Jurkat, Clone E6-1 (cell line): ENCODE measurements at places on chromosomes 3 and 15.
A peak's percentile ranks its signal among the peaks of the same experiment; 100 is the strongest.

- no peak for DNase-seq
Measured at GRCh38 chr15:40010686-40011085, 28.3 kb downstream of the SRP14 start.

DNA sequence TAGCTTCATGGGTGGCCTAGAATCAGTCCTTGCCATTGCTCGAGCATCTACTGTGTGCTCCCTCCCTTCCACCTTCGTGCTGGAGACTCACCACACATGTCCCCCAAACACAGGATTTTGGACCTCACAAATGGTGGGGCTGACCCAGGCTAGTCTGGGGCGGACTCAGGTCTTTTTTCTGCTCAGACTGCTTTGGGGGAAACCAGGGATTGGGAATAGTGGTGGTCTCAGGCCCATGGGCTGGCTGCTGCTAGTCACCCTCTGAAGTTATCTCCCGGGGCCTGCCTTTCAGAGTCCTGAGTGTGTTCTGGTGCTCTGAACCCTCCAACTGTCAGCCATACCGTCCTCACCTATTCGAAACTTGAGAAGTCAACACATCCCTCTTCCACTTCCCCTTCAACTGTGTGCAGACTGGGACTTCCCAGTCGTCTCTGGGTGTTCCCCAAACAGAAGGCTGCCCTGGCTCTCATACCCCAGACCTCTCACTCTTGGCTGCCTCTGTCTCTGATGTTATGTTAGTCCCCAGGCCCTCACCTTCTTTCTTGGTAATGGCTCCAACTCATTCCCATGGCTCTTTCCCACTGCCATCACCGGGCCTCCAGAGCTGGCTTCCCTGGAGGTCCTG, 46.0 kb downstream of the PPCDC start:
- no peak for DNase-seq

DNA sequence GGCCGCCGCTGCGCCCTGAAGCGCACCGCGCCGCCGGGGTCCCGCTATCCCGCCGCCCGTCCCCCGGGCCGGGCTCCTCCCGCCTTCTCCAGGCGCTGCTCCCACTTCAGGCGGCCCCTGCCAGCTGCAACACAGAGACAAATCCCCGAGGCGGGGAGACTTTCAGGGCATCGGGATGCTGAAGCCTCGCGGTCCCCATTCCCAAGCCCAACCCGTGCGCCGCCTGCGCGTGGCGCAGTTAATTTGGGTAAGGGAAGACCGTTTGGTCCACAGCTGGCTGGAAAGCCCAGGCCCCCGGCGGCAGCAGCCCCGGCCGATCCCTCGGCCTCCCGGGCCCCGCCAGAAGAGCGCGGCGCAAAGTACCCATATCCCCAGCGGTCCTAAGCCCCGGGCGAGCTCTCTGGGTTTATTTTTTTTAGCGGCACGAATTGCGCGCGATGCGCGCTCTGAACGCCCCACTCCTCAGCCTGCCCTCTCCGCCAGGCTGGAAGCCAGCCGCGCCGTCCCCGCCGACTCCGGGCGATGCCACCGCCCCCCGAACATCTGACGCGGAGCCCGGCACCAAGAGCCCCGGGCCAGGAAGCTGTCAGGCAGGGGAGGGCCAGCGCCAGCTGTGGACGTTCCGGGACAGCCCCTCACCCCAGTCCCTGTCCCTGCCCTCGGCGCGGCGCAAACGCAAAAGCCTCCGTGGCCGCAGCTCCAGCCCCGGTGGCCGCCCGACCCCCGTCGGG, 517 bp downstream of the FBN1 start:
- DNase-seq: no peak

- no peak for DNase-seq
Measured at GRCh38 chr3:71035886-71036285, 547.6 kb downstream of the FOXP1 start.

- no peak for DNase-seq
Measured at GRCh38 chr15:57330619-57331340, 45.5 kb upstream of the CGNL1 start.

DNA sequence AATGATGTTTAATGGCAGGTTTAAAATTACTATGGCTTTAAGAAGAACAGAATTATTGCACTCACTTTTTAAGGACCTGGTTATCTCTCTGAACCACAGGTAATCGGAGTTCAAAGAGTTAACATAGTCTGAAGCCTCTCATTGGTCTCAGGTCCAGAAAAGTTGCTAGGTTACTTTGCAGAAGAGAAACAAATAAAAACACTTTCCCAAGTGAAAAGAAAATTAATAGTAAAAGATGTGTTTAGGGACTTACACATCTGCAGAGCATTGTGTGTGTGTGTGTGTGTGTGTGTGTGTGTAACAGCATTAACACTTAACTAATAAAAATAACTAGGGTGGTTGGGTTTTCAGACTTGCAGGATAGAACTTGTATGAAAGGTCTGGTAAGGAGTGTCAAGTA, 1.0 kb downstream of the MASP1 start:
- no peak for DNase-seq

GRCh38 chr3:10006762-10007090, 19.5 kb upstream of the FANCD2 start:
- no peak for DNase-seq

DNA sequence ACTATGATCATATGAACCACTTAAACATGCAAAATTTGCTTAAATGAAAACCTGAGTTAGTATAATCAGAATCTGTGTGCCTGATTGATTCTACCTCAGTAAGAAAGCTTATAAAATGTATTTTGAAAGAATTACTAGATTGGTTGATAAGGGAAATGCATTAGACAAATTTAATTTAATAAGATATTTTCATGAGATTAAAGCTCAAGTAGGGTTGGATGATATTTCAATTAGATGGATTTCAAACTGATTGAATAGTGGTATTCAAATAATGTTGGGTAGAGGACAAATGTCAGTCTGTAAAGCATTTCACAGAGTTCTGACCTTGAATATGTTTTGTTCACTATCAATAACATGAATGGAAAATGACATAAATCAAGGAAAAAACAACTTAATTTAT, 780.4 kb upstream of the ALCAM start:
- no peak for DNase-seq

GRCh38 chr3:128933213-128933921, 53.9 kb downstream of the ACAD9 start:
- no peak for DNase-seq

DNA sequence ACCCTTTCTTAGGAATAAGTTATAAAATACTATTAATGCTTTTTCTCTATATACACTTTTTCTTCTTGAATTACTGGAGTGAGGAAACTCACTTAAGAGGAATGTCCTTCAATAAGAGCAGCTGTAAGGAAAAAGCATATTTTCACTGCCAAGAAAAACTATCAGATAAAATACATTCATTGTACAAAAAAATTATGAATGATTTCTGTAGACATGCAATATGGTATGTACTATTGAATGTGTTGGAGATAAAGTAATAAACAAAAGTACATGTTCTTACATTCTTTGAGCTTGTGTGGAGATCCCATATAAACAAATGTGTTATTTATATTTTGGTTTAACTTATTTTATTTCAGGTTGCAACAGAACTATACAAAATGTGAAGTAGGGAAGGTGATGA, 241.0 kb upstream of the ZNF717 start:
- no peak for DNase-seq

DNA sequence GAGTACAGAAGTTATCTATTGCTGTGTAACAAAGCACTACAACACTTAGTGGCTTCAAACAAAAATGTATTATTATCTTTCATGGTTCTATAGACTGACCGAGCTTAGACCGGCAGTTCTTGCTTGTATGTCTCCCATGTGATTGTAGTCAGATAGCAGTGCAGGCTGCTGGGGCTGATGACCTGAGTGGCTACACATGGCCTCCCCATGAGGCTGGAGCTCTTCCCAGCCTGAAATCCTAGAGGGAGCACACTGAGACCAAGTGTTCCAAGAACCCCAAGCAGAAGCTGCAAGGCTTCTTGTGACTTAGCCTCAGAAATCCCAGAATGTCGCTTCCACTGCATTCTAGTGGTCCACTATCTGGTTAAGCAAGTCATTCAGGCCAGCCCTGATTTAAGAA, 141.2 kb upstream of the TLE3 start:
- no peak for DNase-seq

GRCh38 chr3:174159604-174160003, 699.5 kb upstream of the NAALADL2 start:
- DNase-seq: no peak

- DNase-seq: no peak
Measured at GRCh38 chr3:11539677-11540076, 104.0 kb downstream of the VGLL4 start.

DNA sequence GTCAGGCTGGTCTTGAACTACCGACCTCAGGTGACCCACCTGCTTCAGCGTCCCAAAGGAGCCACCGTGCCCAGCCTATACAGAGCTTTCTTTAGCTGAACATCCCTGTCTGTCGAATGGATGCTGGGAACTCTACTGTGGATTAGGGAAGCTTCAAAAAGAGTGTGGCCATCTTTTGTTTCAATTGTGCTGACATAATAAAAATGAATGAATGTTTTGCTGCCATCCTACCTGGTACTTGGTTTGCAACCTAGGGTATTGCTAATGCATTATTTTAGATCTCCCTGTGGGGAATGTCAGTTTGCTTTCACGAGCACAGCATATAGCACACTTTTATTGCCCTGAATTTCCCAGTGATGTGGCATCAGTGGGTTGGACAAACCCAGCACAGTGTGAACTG, 32.3 kb downstream of the CMTM6 start:
- DNase-seq: no peak

GRCh38 chr3:12044860-12045259, 40.7 kb downstream of the SYN2 start:
- no peak for DNase-seq

GRCh38 chr15:42131826-42132806, 24.3 kb downstream of the PLA2G4F start:
- DNase-seq: no peak

DNA sequence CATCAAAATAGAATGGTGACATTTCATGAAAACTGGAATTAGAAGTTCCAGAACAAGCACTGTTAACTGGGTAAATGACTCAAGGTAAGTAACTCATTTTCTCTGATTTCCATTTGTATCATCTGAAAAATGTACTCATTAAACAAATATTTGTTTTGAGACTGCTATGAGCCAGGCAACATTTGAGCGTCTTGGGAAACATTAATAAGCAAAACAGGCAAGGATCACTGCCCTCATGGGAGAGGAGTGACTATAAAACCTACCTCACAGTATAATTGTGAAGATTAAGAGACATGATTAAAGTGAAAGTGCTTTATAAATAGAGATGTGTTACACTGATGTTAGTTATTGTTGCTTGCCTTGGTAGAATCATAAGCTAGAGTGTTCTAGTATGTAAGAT, 711.8 kb upstream of the UBE2E2 start:
- no peak for DNase-seq

- DNase-seq: no peak
Measured at GRCh38 chr3:160554980-160555379, 10.4 kb downstream of the KPNA4 start.

GRCh38 chr3:46022909-46023785, 4.1 kb downstream of the XCR1 start:
- DNase-seq: no peak

DNA sequence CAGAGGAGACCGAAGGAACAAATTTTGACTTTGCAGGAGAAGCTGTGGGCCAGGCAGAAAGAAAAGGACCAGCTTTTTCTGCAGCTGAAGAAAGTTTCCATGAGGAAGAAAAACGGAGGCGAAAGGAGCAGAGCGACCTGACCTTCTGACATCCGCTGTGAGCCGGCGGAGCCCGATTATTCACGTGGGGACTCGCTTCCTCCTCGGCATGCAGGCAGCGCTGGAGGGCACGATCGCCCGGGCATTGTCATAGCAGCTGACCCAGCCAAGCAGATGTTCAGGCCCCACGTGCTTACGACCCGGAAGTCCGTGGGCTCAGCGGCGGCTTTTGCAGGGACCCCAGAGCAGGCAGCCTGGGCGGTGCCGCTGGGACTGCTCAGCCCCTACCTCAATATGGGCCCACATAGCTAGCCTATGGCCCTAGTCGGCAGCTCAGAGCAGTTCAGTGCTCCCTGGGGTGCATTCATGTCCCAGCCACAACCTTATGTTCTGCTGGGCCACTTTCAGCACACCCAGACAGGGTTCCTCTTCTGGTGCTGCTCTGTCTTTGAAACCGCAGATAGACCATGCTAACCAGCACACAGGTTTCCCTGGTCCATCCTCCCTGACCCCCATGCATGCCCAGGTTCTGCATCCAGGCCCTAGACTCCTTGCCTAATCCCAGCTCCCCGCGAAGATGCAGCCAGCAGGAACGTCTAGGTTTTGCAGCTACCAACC, 10.5 kb upstream of the EIF4A2 start:
- DNase-seq: no peak

- peak; percentile 69 for DNase-seq
Measured at GRCh38 chr3:141646760-141647561, 91.1 kb upstream of the RNF7 start.

DNA sequence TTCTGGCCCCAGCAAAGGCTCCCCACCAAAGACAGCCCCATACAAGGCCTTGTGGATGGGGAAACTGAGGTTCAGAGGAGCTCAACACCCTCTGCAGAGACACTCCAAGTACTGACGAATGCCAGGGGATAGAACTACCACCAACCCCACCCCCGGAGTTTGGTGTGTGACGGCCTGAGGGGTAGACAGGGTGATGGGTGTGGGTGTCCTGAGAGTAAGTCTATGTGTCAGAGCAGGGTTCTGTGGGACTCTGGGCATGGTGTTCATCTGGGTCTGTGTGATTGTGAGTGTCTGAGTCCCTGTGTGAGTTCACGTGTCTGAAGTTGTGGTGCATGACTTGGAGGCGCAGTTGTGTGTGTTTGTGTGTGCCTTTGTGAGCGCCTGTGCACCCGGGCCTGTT, 7.4 kb downstream of the PTH1R start:
- DNase-seq: no peak

GRCh38 chr15:41671656-41672648, 11.7 kb downstream of the MGA start:
- no peak for DNase-seq

DNA sequence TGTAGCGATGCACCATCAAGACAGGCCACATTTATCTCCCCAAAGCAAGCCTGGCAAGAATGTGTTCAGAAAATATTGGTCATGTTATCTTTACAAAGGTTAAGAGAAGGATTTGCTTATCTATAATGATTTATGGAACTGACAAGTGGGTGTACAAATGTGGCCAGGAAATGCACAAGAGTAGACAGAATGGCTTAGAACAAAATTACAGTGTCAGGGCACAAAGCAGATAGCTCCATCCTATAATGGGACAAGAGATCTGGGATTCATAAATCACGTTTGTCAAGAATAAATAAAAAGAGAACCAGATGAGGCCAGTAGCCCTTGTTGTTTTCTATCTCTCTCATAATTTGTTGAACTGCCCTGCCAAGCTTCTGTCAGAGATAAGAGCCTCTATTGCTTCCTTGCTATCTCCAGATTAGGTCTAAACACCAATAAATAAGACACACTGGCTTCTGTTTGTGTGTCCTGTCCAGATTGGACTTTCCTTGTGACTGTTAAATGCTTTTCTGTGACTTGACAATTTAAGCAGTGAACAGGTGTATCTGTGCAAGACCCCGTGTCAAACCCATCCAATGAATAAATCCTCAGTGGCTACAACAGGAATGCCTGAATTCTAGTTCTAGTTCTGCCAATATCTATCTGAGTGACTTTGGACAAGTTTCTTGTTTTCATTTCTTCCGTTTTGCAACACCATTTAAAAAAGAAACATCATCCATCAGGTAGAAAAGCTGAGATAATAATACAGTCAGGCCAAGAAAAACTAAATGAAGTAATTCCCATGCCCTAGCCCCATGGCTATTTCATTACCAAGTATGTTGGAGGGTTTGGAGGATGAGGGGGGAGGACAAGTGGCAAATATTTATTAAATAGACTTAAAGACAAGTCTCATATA, 157.2 kb downstream of the DCLK3 start:
- DNase-seq: no peak

GRCh38 chr3:187318819-187319616, 27.5 kb upstream of the MASP1 start:
- peak; percentile 59 for DNase-seq

- peak; percentile 69 for DNase-seq
Measured at GRCh38 chr3:42247576-42248027, 18.4 kb downstream of the CCK start.
